ENCODE measurements at places on chromosomes 7 and 10. TPM values are rescaled to one million over a fixed set of nuclear protein-coding genes. Genes with fewer than 3 reads are reported as not detected.

The IFIT2 gene
- total RNA-seq = 5.3 TPM

The CFAP69 gene
- total RNA-seq = 1.3 TPM

The CPA2 gene
- not detected for total RNA-seq

The PTPRN2 gene
- total RNA-seq = 1.9 TPM

The CHST15 gene
- 24.1 TPM for total RNA-seq

The DGKI gene
- 0.65 TPM for total RNA-seq

The SEMA3D gene
- 0.32 TPM for total RNA-seq

The CCDC201 gene
- total RNA-seq = not detected

The NFE2L3 gene
- total RNA-seq = 70.6 TPM

The NPC1L1 gene
- total RNA-seq = not detected

The PHYHIPL gene
- not detected for total RNA-seq

The BMPER gene
- 0.16 TPM for total RNA-seq

The CREB5 gene
- 12.5 TPM for total RNA-seq

The PDLIM1 gene
- total RNA-seq = 36.1 TPM

The SKAP2 gene
- 9.9 TPM for total RNA-seq

The TAS2R3 gene
- 0.97 TPM for total RNA-seq

The FOXP2 gene
- 8.6 TPM for total RNA-seq

The CYP2W1 gene
- not detected for total RNA-seq

The STK31 gene
- 0.13 TPM for total RNA-seq

The MYPN gene
- total RNA-seq = 0.16 TPM

The SORBS1 gene
- total RNA-seq = 0.44 TPM

The HOXA4 gene
- total RNA-seq = 0.57 TPM

The GIMAP2 gene
- total RNA-seq = 43.5 TPM

The PIP gene
- not detected for total RNA-seq

The AKR1C2 gene
- total RNA-seq = 0.97 TPM

The SH2D4B gene
- 0.16 TPM for total RNA-seq

The TFPI2 gene
- 81.8 TPM for total RNA-seq

The PDE1C gene
- 4.7 TPM for total RNA-seq

The TSPAN33 gene
- total RNA-seq = under 0.01 TPM

The DKK1 gene
- 21.4 TPM for total RNA-seq

The C10orf62 gene
- 0.06 TPM for total RNA-seq

The ANKRD30A gene
- total RNA-seq = not detected

The RBP3 gene
- not detected for total RNA-seq

The TLL2 gene
- 0.06 TPM for total RNA-seq

The FZD1 gene
- total RNA-seq = 1.5 TPM

The ARHGAP12 gene
- 18.1 TPM for total RNA-seq

The SEMA3A gene
- 2.4 TPM for total RNA-seq

The ANKRD22 gene
- total RNA-seq = not detected

The ZNF467 gene
- 2.7 TPM for total RNA-seq

The CRYGN gene
- not detected for total RNA-seq

The ADO gene
- total RNA-seq = 16.6 TPM

The TAS2R38 gene
- total RNA-seq = not detected

The IGF2BP3 gene
- total RNA-seq = 15.0 TPM

The NANOS1 gene
- 0.16 TPM for total RNA-seq

The MYL7 gene
- not detected for total RNA-seq

The LIPK gene
- not detected for total RNA-seq

The SUGCT gene
- 1.1 TPM for total RNA-seq

The CYP3A4 gene
- not detected for total RNA-seq

The GGCT gene
- 30.6 TPM for total RNA-seq

The TET1 gene
- 0.69 TPM for total RNA-seq

The PRF1 gene
- not detected for total RNA-seq

The PTN gene
- not detected for total RNA-seq

The ADRB1 gene
- 0.32 TPM for total RNA-seq

The HTR5A gene
- total RNA-seq = not detected
